ENCODE measurements at places on chromosomes 6 and 20.

- DNase-seq = no peak
Observed at GRCh38 chr20:37837924-37838323, 65.0 kb upstream of the VSTM2L start.

DNA sequence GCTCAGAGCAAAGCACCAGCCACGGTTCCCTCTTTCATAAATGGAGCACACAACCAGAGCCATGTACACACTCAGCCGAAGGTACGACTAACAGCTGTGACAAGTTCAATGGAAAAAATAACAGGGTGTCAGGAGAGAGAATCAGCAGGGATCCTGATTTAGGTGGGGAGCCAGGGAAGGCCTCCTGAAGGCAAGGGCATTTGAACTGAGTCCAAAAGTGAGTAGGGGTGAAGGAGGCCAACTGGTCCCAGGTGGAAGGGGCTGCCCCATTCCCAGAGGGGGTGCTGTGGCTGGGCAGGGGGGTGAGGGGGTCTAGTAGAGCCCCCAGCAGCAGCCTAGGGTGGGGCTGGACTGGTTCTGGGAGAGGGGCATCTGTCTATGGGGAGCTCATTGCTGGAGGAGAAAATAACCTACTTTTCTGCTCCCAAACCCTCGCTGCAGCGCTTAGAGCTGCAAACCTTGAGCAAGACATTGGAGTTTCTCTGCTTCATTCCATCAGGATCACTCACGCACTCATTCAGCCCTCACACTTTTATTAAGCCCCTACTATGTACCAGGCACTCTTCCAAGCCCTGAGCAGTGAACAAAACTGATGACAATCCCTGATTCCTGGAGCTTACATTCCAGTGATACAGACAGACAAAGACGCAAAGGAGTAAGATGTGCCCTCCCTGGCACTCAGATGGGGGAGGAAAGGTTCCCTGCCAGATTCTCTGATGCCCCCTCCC is 113.5 kb downstream of the TOX2 start:
- no peak for DNase-seq

DNA sequence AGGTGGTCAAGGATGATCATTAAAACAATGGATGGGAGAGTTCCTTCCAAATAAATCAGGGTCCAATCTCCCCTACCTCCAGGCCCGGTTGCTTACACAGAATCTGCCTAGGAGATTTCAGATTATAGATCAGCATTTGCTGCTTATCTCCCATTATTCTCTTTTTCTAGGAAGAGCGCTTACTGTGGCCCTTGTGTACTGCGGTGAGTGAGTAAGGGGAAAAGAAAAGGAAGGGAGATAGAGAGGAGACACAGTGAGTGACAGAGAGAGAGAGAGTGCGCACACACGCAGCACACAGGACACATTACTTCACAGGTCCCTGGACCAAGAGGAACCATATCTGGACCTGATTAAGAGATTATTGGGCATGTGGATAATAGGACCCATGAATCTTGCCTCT is 6.2 kb downstream of the LATS1 start:
- no peak for DNase-seq

DNA sequence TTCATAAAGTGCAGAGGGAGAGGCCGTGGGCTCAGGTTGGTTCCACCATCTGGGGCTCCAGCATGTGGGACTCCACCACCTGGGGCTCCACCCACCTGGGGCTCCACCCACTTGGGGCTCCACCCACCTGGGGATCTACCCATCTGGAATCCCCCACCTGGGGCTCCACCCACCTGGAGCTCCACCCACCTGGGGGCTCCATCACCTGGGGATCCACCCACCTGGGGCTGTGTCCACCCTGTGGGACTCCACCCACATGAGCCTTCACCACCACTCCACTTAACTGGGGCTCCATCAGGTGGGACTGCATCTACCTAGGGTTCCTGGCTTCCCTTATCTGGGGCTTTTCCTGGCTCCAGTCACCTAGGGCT is 226.0 kb upstream of the CDYL start:
- DNase-seq = no peak

- DNase-seq = no peak
Observed at GRCh38 chr6:128686084-128686483, 165.7 kb upstream of the PTPRK start.

DNA sequence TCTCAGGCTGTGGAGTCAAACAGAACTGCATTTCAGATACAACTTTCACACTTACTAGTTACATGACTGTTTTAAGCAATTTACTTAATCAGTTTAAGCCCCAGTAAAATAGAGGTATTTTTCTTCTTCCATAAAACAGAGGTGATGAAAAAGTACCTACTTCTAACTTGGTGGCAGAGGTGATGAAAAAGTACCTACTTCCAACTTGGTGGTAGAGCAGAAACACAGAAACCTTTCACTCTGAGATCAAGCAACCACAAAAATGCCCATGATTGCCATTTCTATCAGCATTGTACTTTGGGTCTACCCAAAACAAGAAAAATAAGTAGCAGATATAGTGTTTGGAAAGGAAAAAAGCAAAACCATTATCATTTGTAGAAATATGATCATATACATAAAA is 148.7 kb downstream of the OPRM1 start:
- DNase-seq = no peak

GRCh38 chr6:85764844-85765243 is 122.2 kb upstream of the SYNCRIP start:
- DNase-seq = no peak

DNA sequence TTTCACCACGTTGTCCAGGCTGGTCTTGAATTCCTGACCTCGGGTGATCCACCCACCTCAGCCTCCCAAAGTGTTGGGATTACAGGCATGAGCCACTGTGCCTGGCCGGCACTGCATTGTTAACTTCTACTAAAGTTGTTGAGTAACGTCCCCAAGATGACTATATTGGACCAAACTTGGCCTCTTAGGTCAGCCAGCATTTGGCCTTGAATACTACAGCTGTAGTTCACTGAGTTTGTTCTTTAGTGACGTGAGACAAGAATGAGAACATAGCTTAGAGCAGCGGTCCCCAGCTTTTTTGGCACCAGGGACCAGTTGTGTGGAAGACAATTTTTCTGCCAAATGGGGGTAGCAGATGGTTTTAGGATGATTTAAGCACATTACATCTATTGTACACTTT is 237.1 kb downstream of the TBC1D7 start:
- no peak for DNase-seq

- DNase-seq = no peak
Observed at GRCh38 chr6:122735582-122735981, 43.9 kb upstream of the FABP7 start.

- DNase-seq = no peak
Observed at GRCh38 chr6:138795809-138796603, at the start of gene ECT2L. TSS of gene ECT2L (plus strand) at chr6:138796087. CDS start at chr6:138813275, 17,188 bp downstream.

GRCh38 chr6:28839443-28840120 is 84.2 kb downstream of the TRIM27 start:
- DNase-seq = no peak

DNA sequence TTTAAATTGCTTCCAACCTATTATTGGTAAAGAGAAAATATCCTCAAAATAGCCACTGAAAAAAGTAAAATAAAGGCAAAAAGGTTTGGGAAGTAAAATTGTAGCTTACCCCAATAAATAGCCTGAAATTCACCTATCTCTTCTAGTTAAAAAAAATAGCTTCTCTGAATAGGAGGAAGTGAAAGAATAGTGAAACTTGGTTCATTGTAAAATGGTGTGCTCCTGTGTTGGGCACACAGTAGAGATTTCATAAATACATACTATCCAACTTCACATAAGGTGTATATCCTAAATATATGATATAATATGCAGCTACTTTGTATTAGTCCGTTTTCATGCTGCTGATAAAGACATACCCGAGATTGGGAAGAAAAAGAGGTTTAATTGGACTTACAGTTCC is 45.3 kb downstream of the CDK19 start:
- no peak for DNase-seq

- no peak for DNase-seq
Observed at GRCh38 chr6:81766482-81767069, 14.1 kb upstream of the TENT5A start.

- no peak for DNase-seq
Observed at GRCh38 chr20:36677422-36677771, 31.4 kb upstream of the SLA2 start.

DNA sequence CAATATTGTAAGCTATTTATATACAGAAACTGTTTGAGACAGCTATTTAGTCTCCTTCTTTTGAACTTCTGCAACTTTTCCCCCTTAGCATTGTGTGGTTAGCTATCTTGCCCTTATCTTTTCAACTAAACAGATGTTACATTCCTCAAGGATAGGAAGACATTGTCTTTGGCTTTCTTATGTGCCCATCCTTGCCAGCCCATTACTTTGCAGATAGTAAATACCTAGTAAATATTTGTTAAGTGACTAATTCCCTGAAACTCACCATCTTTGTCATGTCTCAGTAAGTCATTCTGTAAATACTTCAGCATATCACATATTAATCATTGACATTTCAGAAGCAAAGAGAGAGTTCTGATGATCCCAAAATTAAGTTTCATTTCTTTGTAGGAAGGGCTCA is 69.1 kb upstream of the FLRT3 start:
- no peak for DNase-seq

DNA sequence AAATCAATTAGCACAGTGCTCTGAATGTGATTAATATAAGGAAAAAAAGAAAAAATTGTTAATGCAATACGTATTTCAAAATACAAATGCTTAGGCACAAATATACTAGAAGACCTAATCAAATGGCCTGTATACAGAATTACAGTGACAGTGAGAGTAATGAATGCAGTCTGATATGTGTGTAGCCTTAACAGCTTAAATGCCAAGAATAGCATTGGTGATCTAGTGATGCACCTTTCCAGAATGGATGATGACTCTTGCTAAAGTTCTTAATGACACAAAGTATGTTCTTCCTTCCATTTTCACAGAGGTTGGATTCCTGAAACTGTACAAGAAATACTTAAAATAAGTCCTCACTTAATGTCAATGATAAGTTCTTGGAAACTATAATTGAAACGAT is 131.0 kb downstream of the CDKAL1 start:
- no peak for DNase-seq

- no peak for DNase-seq
Observed at GRCh38 chr20:341682-342081, 5.2 kb upstream of the NRSN2 start.

- DNase-seq = no peak
Observed at GRCh38 chr6:10163203-10163962, 251.5 kb downstream of the TFAP2A start.

- no peak for DNase-seq
Observed at GRCh38 chr20:46213946-46214823, 94.1 kb downstream of the CDH22 start.

DNA sequence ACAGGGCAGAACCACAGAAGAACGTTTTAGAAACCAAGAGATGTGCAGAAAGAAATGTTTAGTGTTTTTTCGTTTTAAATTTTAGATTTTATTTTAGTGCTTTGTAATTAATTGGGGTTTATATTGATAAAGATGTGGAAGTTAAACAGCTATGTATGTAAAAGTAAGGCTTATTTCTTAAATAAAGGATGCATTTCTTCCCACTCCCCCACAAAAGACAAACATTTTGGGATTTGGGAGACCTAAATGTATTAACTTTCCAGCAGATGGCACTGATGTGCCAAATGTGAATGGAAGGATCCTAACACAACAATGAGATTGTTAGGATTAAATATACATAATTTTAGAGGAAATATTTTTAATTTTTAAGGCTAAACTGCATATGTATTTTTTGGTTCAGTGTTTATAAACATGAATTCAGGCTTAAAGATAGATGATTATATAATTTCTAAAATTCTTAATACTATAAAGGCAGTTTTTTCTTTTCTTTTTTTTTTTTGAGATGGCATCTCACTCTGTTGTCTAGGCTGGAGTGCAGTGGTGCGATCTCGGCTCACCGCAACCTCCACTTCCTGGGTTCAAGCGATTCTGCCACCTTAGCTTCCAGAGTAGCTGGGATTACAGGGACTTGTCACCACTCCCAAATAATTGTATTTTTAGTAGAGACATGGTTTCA is 12.0 kb downstream of the PFDN4 start:
- no peak for DNase-seq

Data from activated CD4-positive, CD25-positive, alpha-beta regulatory T cell (primary cell).